ENCODE measurements at places on chromosomes 5 and 9.

DNA sequence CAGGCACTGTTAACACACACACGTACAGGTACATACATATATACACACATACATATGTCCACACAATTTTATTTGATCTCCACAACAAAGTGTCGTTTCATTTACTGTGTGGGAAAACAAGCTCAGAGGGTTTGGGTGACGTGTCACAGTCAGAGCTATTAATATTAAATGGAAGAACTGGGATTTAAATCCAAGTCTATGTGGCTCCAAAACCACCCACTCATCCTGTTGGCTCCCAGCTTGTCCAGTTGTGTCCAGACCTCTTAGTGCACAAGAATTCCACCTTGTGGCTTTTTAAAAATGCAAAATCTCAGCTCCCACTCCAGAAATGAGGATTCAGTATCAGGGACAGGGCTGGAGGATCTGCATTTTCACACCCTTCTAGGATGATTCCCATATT lies 52.3 kb upstream of the PTPDC1 start:
- DNase-seq: no peak

- no peak for DNase-seq
These were observed 28.4 kb upstream of the BOD1 start for GRCh38 chr5:173644673-173645436.

- no peak for DNase-seq
These were observed 102.2 kb downstream of the MEGF10 start for GRCh38 chr5:127392762-127393161.

DNA sequence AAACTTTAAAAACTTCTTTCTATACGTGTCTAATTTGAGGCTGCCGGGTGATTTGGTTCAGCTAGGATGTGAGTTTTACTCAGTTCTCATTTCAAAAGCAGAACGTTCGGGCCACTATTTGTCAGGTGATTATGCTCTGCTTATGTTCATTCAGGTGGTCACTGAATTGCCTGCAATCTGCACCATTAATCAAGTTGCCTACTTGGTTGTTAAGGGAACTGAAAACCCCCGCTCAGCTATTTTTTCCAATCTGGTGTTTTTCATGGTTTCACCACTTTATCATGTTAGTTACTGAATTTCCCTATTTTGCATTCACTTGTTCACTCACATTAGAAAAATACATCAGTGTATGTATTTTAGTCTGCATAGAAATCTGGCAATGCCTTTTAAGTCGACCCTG lies 523.0 kb downstream of the CSNK1G3 start:
- DNase-seq: no peak

DNA sequence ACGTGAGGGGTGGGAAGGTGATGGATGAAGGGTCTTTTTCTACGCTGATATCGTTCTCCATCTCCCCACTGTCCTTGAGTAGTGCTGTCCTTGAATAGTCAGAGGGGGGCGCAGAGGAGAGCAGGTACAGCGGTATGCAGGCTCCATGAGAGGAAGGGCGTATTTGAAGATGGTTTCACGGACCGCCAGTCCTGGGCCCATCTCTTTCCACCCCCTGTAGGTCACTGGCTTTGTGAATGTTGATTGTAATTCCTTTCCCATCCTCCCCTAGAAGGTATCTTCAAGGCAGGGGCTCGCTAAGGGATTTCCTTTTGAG lies 40.8 kb upstream of the DAB2IP start:
- no peak for DNase-seq

DNA sequence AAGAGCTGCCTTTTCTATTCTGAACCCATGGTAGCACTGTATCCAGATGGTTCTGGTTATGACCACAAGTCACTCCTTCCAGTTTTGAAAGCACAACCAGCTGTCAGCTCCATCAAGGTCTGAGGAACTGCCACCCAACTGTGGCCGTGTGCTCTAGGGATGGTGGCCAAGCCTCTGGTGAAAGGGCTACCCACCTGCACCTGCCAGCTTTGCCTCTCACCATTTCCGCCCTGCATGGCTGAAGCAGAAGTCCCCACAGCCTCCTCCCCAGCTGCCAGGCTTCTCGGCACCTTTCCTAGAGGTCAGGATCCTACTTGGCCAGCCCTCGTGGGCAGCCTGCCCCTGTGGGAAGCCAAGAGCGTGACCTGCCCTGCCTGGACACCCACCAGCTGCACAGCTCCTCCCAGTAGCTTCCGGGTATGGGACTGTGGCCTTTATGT lies 16.8 kb downstream of the SEMA5A start:
- no peak for DNase-seq

DNA sequence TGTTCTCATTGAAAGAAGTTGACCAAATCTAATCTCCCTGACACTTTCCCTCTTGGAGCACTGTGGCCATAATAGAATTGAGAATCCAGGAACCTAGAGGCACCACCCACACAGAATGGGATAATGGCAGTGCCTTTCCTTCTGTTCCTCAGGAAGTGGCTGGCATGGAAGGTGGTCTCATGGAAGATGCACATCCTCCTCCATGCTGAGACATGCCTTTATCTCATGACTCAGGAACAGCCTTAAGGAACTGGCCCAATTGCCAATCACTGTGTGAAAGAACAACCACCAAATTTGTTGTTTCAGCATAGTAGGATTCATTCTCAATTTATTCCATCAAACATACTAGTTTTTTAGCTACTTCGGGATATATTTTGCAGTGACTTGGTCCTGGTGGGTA lies 137.5 kb upstream of the RASGRF2 start:
- DNase-seq: no peak

- no peak for DNase-seq
These were observed 6.5 kb upstream of the EGFL7 start for GRCh38 chr9:136656183-136656738.
